ENCODE measurements at places on chromosomes 5 and 9. TPM values are rescaled to one million over a fixed set of nuclear protein-coding genes. Genes with fewer than 3 reads are reported as not detected.

ADRB2 gene
- polyA plus RNA-seq: 0.34 TPM

DNA sequence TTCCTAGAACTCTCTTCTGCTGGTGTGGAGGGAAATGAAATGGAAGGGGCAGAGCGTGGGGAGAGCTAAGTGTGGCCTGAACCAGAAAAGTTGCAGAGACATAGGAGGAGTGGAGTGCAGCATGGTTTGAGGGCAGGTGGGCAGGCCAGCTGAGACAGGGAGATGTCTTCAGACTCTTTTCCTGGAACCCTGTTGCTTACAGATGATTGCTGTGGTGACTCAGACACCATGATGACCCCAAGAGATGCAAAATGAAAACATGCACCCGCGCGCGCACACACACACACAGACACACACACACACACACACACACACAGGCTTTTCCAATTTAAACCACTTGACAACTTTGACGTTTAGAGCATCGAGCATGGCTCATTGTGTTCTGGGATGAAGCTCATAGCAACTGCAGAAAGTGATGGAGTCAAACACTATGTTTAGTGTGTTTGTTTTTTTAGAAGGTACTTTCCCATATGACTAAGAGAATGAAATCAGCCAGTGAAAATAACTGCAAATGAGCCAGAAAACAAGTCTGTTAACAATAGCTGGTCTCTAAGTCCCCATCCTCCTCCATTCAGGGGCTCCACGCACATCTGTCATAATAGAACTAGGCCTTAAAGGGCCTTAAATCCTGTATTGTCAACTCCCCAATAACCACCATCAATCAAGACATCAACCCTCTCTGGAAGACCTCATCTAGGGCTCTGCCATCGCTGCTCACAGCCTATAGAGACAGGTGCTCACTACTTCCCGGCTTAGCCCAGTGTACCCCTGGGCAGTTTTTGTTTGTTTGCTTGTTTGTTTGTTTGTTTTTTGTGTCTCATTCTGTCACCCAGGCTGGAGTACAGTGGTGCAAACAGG, 9.6 kb downstream of the TMOD1 start:
- DNase-seq: no peak

CDH10 gene
- 12.0 TPM for polyA plus RNA-seq

C5orf52 gene
- not detected for polyA plus RNA-seq

DNA sequence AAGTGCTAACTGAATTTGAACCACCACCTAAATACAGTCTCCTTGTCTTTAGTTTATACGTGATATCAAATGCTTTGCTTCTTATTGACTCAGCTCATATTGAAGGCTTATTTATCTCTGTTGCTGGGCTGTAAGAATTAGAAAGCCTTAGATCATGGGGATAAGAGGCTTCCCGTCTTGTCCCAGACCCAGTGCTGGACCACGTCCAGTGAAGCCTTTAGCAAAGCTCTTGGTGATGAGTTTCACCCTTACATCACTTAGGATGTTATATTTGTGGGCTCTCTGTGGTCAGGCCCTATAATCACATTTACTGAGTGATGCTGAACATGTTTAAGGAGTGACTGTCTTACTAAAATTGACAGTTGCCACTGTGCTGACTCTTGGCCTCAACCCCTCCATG, 11.2 kb downstream of the FAM240B start:
- no peak for DNase-seq

DNA sequence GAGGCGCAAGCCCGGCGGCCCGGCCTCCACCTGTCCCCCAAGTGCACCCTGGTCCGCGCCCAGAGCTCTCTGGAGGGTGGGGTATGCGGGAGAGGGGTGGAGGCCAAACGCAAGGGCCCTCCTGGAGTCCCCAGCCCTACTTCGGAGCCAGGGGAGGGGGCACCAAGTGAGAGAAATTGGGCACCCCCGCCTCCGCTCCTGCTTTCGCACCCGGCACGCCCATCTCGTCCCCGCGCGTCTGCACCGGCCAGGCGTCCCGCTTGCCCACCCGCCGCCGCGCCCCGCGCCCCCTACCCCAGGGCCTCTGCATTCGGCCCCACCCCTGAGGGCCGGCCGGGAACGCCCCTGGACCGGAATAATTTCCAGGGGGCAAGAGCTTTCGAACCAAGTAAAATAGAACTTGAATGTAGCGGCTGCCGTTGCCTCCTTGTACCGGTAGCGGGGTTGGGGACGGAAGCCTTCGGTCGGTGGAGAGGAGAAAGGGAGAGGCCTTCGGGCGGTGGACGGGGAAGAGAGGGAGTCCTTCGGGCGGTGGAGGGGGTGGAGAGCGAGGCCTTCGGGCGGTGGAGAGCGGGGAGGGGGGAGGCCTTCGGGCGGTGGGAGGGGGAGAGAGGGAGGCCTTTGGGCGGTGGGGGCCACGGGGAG, 694 bp upstream of the PHPT1 start:
- no peak for DNase-seq

GRCh38 chr5:88695931-88696330, 187.1 kb downstream of the MEF2C start:
- DNase-seq: no peak

DNA sequence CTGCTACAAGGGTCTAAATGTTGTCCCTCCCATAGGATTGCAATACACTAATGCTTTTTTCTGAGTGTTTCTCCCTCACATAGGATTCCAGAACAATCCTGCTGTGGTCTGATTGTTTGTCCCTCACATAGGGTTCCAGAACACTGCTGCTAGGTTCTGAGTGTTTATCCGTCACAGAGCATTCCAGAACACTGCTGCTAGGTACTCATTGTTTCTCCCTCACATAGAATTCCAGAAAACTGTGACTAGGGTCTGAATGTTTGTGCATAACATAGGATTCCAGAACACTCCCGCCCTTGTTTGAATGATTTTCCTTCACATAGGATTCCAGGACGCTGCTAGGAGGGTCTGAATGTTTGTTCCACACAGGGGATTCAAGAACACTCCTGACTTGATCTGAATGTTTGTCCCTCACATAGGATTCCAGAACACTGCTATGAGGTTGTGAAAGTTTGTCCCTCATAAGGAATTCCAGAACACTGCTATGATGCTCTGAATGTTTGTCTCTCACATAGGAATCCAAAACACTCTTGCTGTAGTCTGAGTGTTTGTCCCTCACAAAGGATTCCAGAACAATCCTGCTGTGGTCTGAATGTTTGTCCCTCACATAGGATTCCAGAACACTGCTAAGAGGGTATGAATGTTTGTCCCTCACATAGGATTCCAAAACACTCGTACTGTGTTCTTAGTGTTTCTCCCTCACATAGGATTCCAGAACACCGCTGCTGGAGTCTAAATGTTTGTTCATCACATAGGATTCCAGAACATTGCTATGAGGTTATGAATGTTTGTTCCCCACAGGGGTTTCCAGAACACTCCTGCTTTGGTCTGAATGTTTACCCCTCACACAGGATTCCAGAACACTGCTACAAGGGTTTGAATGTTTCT, 213.5 kb downstream of the FOXD4L6 start:
- no peak for DNase-seq

Data from right renal cortex interstitium (tissue), 3 donors.